ENCODE measurements at places on chromosomes 12 and 14.

DNA sequence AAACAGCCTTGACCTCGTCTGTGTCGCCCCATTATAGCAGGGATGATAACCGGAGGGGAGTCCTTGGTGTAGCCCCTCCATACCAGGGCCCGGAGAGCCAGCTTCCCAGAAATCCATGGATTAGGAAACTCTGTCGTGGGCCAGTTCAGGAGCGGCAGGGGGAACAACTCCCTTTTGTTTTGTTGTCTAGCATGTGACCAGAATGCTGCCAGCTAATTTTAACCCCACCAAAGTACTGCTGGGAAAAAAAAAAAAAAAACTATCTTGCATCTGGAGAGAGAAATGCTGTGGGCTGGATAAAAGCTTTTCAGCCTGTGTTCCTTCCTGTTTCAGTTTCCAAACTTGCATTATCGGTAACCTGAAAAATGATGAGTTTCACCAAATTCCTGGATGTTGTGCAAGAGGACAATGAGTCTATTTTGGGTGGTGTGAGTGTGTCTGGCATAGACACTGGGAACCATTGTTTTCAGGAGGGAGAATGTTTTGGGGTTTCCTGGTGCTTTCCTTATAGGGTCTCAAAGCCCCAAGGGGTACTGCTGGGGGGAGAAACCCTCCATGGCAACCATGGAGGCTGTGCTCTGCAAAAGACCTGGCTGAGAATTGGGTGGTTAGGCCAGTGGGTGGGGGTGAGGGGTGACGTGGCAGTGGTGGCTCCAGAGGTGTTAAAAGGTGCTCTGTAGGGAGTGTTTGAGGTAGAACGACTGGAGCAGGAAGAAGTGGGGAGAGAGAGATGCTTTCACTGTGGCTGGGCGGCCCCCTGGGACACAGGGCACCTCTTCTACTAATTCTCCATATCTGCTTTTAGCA is 14.9 kb upstream of the IRF2BPL start:
- no peak for DNase-seq

- DNase-seq, result no peak
Observed at GRCh38 chr14:101225157-101226152, 321.9 kb upstream of the RTL1 start.

- no peak for DNase-seq
Observed at GRCh38 chr12:116027551-116027821, 250.0 kb downstream of the MED13L start.

DNA sequence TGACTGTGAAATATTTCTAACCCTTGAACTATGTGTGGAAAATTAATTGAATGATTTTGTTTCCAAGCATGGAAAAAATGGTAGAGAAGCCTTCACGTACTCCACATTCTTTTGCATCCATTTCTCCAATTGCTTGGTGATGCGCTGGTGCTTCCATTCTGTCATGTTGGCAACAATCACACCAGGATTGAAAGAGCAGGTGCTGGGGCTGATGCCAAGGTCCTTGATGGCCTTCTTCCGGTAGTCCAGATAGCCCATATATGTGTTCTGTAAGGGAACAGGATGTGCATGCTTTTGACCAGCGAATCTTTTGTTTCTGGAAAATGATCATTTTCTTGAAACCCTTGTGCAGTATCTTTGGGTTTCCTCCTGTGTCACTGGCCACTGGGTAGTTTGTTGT is 28.6 kb downstream of the TDG start:
- no peak for DNase-seq

GRCh38 chr14:90587918-90588317 is 191.1 kb downstream of the CALM1 start:
- no peak for DNase-seq

DNA sequence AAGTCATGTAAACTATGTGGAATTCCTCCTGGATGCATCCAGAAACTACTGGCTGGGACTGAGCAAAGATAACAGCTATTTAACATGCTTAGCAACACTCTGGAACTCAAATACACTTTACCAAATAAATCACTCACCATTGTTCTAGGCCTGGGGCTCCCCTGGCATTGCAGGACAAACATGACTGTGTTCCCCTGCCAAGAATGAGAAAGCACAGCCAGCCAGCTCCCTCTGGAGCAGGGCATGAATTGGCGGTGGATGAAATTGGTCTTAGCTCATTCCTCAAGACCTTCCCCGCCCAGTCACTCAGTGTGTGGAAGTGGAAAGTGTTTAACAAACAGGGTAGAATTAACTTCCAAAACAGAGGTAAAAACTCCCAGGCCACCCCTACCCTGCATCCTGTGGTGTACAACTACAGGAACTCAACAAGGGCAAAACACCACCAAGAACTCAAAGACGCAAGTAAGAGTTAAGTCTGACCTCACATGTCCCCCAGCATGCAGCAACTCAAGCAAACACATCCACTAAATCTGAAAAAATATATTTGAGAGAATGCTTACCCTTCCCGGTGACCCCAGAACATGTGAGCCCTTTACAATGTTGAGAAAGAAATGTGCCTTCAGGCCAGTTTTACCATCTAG is 58.4 kb upstream of the BDKRB2 start:
- peak; percentile 29 for DNase-seq

GRCh38 chr14:37810094-37810801 is 214.8 kb downstream of the TTC6 start:
- no peak for DNase-seq

DNA sequence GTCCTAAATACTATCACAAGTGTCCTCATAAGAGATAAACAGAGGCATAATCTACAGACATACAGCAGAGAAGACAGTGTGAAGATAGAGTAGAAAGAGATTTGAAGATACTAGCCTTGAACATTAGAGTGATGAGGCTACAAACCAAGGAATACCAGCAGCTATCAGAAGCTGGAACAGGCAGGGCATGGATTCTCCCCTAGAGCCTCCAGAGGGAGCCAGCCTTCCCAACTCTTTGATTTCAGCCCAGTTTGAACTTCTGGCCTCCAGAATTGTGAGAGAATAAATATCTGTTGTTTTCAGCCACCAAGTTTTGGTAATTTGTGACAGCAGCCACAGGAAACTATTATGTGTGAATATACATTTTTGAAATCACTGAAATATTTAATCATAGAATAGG is 47.2 kb downstream of the CCDC91 start:
- no peak for DNase-seq

- DNase-seq, result no peak
Observed at GRCh38 chr14:97350894-97351731, 553.9 kb downstream of the VRK1 start.

DNA sequence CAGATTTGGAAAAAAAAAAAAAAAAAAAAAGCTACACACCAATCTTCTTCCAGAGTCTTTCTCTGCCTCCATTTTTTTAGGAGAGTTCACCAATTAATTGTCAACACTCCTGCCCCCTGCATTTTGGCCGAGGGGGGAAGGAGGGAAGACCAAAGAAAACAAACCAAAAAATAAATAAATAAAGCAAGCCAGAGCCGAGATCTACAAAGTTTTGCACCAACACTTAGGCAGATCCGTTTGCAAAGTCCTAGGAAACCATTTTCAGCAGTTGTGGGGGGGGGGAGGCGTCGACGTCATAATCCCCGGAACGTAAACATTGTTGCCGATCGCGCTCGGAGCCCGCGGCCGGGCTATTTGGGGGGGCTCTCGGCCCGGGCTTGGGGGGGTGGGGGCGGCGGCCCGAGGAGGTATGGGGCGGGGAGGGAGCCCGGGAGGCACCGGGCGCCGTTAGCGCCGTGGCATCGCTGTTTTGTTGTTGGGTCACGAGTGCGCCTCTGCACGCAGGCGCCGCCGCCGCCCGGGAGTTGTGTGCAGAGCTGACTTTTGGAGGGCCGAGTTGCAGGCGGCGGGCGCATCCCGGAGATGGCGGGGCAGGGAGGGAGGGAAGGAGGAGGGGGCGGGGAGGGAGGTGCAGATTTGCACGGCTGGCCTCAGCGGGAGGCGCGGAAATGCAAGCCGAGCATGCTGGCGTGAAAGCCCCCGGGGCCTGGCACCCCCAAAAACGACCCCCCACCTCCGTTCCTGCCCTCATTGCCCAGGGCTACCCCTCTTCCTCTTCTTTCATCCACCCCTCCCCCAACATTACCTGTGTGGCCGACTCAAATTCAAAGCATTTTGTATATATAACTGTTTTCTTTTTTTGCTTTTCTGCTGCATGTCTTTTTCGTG is 598 bp downstream of the KDM2B start:
- DNase-seq, result peak; percentile 64

DNA sequence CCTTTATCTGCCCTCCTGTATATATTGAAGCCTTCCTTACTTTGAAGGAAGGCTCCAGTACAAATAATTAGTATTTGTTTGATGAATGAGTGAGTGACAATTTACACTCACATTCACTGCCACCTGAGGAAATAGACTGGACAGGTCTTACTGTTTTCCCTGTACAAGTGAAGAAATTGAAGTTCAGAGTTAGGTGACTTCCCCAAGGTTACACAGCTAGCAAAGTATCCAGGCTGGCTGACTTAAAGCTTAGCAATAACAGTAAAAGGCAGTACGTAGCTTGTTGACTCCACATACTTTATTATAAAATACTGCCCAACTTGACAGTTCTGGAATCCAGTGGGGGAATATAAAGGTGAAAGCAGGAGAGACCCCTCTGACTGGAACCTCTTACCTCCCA is 2.6 kb upstream of the KRT18 start:
- no peak for DNase-seq

DNA sequence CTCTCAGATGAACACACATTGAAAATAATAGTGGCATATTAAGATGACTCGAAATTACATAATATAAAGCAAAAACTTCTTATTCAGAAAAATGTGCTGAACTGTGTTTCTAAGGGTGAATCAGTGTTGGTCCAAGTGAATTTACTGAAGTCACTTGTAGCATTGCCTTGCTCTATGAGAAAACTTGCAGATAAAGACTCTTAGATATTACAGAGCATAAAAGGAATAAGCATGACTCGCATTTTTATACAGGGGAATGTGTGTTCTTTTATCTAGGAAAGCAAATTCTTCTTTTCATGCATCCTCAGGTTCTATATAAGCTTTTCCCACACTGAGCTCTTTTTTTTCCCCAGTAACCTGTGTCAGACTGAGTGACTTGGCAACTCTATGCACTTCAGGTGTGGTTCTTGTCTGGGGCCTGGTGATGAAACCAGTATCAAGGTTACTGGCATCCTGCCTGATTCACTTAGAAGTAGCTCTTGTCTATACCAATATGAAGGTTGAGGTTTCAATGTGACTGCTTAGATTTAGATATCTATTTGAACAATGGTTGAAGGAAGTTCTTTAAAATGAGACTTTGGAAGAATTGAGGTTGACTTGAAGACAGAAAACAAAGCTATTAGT is 76.1 kb downstream of the OTOGL start:
- no peak for DNase-seq

DNA sequence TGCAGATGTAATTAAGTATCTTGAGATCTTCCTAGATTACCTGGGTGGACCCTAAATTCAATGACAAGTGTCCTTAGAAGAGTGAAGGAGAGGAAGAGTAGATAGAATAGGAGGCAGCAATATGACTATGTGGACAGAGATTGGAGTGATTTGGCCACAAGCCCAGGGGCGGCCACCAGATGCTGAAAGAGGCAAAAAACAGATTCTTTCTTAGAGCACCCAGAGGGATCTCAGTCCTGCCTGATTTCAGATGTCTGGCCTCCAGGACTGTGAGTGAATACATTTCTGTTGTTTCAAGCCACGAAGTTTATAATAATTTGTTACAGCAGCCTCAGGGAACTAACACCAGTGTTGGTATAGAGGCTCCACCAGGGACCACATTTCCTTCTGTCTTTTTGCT is 67.3 kb downstream of the DACT1 start:
- no peak for DNase-seq

GRCh38 chr14:28301179-28301578 is 465.4 kb upstream of the FOXG1 start:
- no peak for DNase-seq

GRCh38 chr14:103129301-103130016 is 6.2 kb downstream of the TNFAIP2 start:
- no peak for DNase-seq

DNA sequence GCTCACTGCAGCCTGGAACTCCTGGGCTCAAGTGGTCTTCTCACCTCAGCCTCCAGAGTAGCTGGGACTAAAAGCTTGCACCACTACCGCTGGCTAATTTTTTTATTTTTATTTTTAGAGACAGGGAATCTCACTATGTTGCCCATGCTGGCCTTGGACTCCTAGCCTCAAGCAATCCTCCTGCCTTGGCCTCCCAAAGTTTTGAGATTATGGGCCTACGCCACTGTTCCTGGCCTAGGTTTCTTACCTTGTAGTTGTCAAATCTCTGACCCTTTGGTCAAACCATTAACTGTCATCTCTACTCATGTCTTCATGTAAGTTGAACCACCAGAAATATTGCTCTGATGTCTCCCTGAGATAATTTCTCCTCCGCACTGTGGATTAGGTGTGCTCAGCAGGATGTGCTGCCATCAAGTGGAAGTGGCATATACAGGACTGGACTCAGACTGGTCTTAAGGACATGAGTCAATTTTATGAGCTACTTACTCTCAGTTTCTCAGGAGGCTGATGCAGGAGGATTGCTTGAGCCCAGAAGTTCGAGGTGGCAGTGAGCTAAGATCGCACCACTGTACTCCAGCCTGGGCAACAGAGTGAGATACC is 28.5 kb downstream of the ACTR6 start:
- peak; percentile 36 for DNase-seq

DNA sequence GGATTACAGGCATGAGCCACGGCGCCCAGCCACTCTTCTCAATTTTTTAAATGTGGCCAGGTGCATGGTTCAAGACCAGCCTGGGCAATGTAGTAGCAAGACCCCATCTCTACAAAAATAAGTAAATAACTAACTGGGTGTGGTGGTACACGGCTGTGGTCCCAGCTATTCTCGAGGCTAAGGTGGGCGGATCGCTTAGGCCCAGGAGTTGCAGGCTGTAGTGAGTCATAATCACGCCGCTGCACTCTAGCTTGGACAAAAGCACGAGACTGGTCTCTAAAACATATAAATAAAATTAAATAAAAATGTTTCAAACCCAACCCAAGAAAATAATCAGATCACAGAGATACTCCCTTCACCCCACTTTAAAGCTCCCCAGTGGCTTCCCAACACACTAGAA is 8.9 kb downstream of the KDM2B start:
- no peak for DNase-seq

DNA sequence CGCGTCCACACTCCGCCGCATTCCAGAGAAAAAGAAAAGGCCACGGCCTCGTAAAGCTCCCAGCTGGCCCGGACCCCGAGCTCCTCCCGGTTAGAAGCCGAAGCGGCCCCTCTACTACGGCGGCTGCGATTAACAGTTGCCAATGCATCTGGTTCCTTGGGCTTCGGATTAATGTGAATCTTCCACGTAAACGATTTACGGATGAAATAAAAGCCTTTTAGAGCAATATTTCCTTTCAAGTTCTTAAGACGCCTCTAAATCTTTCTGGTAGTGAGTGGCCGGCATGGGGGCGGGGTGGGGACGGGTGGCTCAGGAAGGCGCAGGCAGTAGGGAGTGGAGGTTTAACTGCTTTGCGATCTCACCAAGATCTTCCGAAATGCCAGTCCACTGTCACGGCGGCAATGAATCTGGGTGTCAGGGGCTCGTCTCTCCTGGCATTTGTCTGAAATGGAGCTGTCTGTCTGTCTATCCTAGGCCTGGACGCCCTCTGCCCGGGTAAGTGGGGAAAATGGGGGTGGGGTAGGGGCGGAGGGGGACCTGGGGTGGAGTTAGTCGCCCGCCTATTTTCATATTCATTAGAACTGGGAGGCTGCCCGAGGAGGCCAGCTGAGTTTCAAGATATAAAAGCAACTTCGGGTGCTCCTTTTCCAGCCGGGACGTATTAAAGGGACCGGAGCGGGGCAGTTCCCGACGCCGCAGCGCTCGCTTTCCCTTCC is 413 bp upstream of the ALX1 start:
- DNase-seq, result no peak

Measured in HTR-8/SVneo (cell line).